ENCODE measurements at places on chromosomes 7 and 10.

DNA sequence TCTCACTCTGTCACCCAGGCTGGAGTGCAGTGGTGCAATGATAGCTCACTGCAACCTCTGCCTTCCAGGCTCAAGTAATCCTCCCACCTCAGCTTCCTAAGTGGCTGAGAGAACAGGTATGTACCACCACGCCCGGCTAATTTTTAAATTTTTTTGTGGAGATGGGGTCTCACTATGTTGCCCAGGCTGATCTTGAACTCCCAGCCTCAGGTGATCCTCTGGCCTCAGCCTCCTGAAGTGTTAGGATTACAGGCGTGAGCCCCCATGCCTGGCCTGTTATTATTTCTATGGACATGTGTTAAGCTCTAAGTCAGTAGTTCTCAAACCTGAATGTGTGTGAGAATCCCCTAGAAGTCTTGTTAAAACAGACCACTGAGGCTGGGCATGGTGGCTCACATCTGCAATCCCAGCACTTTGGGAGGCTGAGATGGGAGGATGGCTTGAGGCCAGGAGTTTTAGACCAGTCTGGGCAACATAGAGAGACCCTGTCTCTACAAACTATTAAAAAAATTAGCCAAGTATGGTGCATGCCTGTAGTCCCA is 24.5 kb downstream of the TMEM270 start:
- no peak for DNase-seq

- DNase-seq, result no peak
These were observed 68.3 kb downstream of the MLLT10 start for GRCh38 chr10:21602313-21602712.

GRCh38 chr7:149109969-149110368 is 16.2 kb downstream of the ZNF425 start:
- no peak for DNase-seq

DNA sequence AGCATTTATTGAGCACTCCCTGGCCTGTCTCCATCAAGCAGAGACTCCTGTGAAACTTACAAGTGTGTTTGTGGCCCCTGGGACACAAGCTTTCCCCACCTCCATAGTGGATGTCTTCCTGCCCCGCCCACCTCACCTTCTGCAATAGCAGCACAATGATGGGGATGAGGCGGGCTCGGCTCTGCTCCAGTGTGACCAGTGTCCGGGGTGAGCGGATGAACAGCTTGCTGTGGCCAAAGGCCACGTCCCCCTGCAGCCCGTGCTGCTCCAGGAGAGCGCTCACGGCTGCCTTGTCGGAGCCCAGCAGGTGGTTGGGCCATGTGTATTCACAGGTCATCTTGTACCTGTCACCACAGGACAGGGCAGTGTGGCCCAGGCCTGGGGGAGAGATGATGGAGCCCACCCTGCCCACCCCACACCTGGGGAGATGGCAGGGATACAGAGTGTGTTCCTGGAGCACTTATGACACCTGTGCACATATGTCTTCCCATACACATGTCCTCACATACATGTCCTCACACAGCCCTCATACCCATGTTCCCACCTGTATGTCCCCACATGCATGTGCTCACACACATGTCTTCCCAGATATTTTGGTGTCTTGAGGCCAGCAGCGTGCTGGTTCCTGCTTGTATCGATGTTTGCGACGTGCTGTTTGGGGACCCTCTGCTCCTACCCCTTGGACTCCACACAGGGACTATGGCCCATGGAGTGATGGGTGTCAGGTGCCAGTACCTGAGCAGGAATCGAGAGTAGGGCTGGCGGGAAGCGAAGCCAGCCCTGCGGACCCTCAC is 12.7 kb downstream of the MYO1G start:
- DNase-seq, result no peak

GRCh38 chr10:86711513-86712316 is 43.4 kb downstream of the LDB3 start:
- peak; percentile 76 for DNase-seq

Data from GM23248 (cell line).